ENCODE measurements at places on chromosomes 5 and 9.

- DNase-seq = no peak
Observed at GRCh38 chr5:92023555-92023954, 640.4 kb upstream of the ARRDC3 start.

GRCh38 chr5:116510517-116510916 is 64.1 kb downstream of the SEMA6A start:
- DNase-seq = no peak

GRCh38 chr5:17076272-17076671 is 140.2 kb upstream of the MYO10 start:
- DNase-seq = no peak

DNA sequence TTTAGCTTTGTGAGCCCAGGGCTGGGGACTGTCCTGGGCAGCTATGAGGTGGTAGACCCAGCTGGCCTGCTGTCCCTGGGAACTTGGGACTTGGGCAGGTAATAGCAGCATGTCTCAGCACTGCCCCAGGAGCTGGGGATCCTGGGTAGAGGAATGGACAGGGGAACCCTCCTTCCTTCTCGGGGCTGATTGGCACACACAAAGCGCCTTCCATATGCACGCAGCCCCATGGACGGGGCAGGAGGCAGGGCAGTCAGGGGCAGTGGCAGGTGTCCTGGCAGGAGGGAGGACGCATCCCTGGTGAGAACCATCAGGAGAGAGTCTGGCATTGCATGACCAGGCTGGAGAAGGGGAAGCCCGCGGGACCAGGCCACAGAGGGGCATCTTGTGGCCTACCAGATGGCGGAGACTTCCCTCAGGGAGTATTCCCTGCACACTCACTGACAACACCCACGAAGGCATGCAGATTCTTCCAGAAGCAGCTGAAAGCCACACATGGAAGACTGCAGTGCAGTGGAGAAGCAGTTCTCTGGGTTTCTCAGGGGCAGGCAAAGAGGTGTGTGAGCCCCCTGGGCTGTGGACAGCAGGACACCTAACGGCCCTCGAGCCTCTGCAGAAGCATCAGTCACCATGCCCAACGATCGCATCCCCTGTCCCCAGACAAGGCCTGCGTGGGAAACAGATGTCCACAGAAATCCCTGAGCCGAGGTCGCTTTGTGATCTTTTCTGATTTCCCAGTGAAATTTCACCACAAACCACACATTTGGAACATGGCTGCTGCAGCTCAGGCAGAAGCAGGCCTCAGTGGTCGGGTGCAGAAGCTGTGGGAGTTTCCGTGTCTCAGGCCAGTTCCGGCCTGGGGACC is 7.0 kb upstream of the NKD2 start:
- DNase-seq = no peak

GRCh38 chr5:139708434-139708861 is 60.3 kb downstream of the CXXC5 start:
- DNase-seq = no peak

GRCh38 chr5:135353952-135354721 is 44.9 kb downstream of the MACROH2A1 start:
- DNase-seq = no peak

DNA sequence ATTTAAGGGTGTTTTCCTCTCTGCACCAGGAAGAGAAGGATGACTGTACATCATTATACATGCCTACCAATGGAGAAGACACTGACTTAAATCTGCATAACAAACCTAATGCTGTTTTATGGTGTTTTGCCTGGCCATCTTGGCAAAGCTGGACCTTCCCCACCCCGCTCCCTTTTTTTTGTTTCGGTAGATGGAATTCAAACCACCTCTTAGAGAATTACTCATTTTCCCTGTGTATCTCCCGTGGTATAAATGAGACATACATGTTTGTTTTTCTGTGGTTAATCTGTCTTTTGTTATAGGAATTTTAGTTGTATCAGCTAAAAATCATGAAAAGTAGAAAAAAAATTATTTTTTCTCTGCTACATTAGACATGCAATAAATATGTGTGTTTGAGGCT is 28.8 kb downstream of the IL12B start:
- DNase-seq = no peak

GRCh38 chr5:99928490-99928889 is 606.7 kb upstream of the FAM174A start:
- no peak for DNase-seq

- no peak for DNase-seq
Observed at GRCh38 chr9:99447951-99448350, 225.9 kb downstream of the SEC61B start.

DNA sequence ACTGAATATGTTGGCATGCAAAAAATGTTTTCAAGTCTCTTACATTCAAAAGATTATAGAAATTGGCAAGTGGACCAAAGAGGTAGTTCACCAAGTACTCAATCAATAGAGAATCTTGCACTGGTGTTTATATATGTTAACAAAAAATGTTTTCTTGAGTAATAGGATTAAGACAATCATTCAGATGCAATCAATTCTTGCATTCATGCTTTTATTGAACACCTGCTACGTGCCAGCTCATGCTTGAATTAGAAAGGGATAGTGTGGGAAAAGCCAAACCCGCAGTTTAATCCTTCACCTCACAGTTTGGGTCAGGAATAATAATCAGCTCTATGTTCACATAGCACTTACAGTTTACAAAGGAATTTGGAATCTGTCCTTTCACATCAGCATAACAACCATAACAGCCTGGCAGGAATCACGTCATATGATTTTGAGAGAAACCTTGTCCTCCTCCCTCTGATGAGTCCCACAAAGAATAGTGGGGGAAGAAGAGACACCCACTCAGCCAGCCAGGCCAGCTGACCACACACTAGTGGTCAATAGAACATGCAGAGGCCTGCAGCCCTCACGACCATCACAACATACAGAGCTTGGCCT is 36.8 kb upstream of the FRRS1L start:
- DNase-seq = no peak

GRCh38 chr5:78050888-78051287 is 243.6 kb downstream of the AP3B1 start:
- DNase-seq = no peak

GRCh38 chr9:129275626-129276247 is 97.7 kb upstream of the IER5L start:
- no peak for DNase-seq

- DNase-seq = no peak
Observed at GRCh38 chr5:50839472-50839871, 173.0 kb downstream of the PARP8 start.

- DNase-seq = no peak
Observed at GRCh38 chr9:36144309-36145232, 8.0 kb downstream of the GLIPR2 start.

DNA sequence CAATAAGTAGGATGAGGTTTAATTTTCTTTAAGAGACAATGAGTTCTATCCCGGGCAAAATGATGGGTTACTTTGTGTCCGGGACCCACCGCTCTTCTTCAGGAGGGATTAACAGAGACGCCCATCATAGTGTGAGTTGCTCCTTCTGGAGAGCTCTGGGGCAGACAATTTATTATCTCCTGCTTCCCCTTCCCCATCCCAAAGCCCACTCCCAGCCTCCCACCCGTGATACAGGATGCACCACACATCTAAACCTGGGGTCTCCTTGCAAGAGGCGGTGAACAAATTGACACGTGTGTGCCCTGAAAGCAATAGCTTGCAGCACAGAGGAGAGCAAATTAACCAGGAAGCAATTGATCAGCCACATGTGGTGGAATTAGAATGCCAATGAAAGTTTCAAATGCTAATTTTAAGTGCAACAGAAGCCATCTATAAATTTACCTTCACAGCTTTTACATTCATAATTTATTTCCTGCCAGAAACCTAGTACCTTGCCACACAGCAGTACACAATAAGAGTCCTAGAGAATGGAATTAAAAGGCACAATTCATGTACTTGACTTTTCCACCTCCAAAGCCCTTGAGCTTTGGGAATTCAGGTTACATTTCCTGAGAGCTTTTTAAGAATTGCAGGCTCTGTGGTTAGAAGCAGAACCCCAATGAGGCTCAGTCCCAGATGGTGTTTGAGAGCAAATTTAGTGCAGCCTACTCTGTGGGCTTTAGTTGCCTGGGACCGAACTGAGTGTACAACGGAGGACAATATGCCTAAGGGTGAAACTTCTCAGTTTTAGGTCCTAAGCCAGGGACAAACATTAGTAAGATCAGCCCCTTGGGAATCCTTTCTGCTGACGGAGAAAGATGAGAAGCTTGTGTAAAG is 399.6 kb downstream of the MED10 start:
- DNase-seq = no peak

- DNase-seq = no peak
Observed at GRCh38 chr9:117938086-117938485, 233.9 kb downstream of the TLR4 start.

DNA sequence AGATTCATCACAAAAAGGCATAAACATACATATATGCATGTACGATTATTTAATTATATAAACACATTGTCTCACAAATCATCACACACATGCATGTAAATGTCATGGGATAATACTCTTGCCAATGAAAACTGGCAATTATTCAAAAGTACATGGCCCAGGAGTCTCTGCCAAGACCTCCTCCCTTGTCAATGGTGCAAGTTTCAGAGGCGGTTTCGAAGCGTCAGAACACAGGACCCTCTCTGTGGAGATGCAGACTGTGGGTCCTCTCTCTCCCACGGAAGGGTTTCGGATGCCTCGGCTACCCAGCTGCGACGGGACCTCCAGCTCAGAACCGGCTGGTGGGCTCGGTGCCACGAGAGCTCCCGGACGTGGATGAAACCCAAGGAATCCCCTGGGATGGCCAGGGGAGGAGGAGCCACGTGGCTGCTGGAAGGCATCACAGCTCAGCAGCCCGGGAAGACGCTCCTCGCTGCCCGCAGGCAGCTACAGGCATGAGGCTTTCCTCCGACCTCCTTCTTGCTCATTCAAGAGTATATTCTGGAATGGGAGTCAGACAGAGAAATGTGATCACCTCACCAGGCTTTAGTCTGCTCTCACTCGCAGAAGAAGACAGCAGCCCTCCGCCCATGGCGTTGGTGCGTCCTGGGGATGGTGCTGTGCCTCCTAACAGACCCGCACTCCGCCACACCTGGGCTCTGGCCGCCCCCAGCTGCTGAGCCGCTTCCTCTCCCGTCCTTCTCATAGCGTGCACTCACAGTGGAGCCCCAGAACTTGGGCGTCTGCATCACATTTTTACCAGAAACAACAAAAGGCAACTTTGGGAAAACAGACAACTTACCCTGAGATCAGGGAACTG is 308.8 kb downstream of the IRX2 start:
- DNase-seq = no peak

GRCh38 chr5:75710637-75711036 is 6.6 kb downstream of the POC5 start:
- no peak for DNase-seq

DNA sequence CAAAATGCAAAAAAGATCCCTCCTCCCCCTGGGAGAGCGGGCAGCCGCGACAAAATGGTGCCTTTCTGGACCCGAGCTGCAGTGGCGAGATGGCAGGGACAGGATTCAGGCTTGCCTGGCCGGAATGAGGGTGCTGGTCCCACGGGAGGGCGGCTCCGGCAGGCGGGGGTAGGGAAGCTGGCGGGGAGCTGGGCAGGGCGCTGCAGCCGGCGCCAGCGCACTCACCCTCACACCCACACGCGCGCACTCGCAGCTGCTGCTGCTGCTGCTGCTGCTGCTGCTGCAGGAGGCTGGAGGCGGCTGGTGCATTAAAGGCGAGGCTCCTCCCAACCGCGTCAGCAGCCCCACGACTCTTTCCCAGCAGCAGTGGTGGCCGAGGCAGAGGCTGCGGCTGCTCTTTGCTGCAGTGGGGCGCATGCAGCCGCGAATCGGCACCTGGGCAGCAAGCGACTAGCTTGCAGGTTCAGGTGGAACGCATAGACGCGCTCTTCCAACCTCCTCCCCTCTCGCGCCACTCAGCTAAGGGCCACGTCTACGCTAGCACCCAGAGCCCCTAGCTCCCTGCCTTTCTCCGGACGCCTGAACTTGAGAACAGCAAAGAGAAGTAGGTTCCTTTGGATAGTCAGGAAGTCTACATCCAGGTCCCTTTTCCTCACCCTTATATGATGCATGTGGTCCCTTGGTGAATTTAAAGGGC is at the start of gene PPP2R2B:
Gene PPP2R2B (minus strand): TSS at position 282 of the 697 bp plus-strand sequence.
- peak; percentile 13 for DNase-seq

- no peak for DNase-seq
Observed at GRCh38 chr5:115873392-115873791, 31.7 kb downstream of the AP3S1 start.

GRCh38 chr5:52469420-52469819 is 318.3 kb upstream of the ITGA1 start:
- DNase-seq = no peak

- DNase-seq = no peak
Observed at GRCh38 chr9:89358376-89358916, 40.1 kb downstream of the SECISBP2 start.

DNA sequence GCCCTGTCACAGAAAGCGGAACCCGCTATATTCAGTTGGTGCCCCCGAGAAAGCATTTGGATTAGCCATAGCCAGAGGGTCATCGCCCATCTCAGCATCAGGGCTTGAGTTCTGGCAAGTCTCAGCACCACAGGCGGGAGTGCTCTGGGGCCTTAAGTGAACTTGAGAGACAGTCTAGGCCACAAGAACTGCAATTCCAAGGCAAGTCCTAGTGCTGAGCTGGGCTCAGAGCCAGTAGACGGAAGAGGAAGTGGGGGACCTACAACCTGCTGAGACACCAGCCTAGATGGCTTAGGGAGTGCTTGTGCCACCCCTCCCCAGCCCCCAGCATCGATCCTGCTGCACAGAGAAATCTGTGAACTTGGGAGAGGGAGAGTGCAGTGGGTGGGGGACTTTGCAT is 594.9 kb downstream of the CCDC171 start:
- DNase-seq = no peak

- no peak for DNase-seq
Observed at GRCh38 chr9:77943057-77943456, 88.6 kb downstream of the GNAQ start.

GRCh38 chr5:180611140-180611850 is 20.0 kb upstream of the SCGB3A1 start:
- no peak for DNase-seq

- DNase-seq = no peak
Observed at GRCh38 chr5:2007496-2007877, 124.8 kb upstream of the IRX4 start.

DNA sequence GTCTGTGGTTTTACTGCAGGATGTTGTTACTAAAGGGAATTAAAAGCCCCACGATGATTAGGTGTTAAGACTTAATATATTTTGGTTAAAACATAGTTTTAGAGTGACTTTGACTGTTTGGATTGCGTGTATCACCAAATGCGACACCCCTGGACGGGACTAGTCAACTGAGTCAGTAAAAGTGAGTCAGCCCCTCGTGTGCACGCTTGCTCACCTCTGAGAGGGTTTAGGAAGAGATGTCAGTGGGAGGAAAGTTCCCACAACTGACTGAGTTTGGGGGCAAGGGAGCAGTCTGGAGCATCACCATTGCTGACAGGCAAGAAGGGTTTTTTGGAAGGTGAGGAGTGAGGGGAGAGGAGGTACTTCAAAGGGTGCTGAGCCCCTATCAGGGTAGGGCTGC is 14.4 kb upstream of the DMRT3 start:
- no peak for DNase-seq

GRCh38 chr9:23826120-23826629 is at the start of gene ELAVL2:
Gene ELAVL2 (minus strand): TSS chr9:23826240. CDS start chr9:23762234, 64,006 bp downstream.
- peak; percentile 10 for DNase-seq

All from stimulated activated CD4-positive, alpha-beta T cell treated with anti-CD3 and anti-CD28 coated beads, Interleukin-1b, Interleukin-23, amount 100 ng/mL, for 4 hours (primary cell).